NCI-H2171 (cell line): ENCODE measurements at places on chromosomes 6 and 20.

DNA sequence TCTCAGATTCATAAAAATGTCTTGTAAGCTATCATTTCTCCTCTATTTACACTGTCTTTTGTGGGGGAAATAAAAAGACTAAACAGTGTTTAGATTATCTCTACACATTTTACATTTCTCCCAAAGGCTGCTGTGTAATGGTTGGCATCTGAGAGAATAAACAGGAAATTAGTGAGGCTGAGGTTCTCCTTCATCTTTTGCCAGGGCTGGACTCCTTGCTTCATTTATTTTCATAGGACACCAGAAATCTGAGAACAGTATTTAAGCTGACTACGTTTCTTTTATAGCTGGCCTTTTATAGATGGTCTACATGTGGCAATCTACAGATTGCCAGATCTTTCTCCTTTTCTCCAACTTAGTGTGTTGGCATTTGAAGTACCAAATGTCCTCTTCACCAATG lies 41.5 kb downstream of the PLCB4 start:
- no peak for DNase-seq

DNA sequence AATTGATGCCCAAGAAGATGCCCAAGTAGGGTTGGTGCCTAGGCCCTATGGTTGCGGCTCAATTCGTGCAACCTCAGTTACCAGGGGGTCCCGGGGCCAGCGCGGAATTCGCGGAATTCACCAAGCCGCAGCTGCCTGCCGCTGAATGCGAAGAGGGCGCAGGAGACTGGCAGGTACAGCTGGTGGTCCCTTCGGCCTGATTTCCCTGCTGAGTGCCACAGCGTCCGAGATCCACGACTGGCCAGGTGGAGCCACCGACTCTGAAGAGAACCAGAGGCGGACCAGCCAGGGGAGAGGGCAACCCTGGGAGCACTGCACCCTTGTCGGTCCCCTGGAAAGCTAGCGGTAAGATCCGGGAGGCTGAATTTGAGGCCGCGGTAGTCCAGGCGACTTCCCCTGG lies 6.8 kb upstream of the TFAP2D start:
- DNase-seq = no peak

DNA sequence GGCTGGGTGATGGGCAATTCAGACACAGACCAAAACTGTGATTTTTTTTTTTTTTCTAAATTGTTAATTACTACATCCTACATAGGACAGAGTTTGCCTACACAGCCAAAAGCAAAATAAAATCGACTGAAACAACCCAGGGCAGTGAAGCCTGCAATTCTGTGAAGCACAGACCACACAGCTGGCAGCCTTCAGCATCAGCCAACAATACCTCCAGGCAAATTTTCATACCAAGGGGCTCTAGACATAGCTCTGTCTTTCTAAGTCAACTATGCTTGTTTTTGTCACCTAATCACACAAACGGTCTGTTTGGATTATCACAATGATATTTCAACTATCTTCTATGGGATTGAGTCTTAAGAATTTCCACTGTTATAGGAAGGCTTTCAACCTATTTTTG lies 17.6 kb downstream of the RMND1 start:
- no peak for DNase-seq

GRCh38 chr6:32151863-32152768 lies at the start of gene PRRT1:
TSS of gene PRRT1 (minus strand) at chr6:32151939. CDS start at chr6:32151827, 112 bp downstream.
- DNase-seq = no peak

DNA sequence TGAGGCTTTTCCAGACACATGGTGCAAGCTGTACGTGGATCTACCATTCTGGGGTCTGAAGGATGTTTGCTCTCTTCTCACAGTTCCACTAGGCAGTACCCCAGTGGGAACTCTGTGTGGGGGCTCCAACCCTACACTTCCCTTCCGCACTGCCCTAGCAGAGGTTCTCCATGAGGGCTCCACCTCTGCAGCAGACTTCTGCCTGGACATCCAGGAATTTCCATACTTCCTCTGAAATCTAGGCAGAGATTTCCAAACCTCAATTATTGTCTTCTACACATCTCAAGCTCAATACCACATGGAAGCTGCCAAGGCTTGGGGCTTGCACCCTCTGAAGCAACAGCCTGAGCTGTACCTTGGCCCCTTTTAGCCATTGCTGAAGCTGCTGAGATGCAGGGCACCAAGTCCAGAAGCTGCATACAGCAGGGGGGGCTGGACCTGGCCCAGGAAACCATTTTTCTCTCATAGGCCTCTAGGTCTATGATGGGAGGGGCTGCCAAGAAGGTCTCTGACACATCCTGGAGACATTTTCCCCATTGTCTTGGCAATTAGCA lies 11.6 kb downstream of the PDSS2 start:
- no peak for DNase-seq

- no peak for DNase-seq
These were observed 622.6 kb upstream of the PTCHD4 start for GRCh38 chr6:48733581-48733980.

GRCh38 chr6:148873868-148874267 lies 127.0 kb downstream of the UST start:
- peak; percentile 10 for DNase-seq

GRCh38 chr6:151012321-151013294 lies 147.1 kb downstream of the MTHFD1L start:
- no peak for DNase-seq

DNA sequence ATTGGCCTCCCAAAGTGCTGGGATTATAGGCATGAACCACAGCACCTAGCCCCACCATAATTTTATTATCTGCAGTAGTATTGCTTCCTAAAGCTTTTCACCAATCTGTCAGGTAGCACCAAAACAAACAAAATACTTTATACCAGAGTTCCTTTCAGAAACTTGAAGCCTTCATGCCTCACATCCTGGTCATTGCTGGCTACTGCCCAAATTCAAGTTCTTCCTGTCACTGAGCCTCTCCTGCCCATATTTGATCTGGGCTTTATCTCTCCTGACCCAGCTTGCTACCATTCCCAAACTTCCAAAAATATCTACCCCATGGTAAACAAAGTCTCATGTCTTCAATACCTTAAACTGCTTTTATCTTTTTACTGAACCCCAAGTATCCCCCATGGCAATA lies 34.9 kb upstream of the DST start:
- DNase-seq = no peak

DNA sequence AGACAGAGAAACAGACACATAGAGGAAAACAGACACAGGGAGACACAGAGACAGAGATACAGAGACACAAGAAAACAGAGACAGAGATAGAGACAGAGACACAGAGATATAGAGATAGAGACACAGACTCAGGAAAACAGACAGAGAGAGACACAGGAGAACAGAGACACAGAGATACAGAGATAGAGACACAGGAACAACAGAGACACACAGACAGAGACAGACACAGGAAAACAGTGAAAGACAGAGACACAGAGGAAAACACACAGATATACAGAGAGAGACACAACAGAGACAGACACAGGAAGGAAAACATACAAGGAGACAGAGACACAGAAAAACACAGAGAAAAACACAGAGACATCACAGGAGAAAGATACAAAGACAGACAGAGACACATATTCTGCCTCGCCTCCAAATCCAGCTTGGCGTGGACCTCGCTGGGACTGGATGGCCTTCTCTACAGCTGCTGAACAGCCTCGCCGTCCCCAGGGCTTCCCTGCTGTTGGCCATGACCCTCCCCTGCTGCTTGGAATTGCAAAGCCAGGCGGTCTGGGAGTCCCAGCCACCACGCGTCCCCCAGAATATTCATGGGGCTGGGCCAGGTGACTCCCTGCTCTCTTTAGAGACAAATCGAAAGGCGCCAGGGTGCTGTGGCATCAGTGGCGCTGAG lies 36.8 kb downstream of the NTSR1 start:
- no peak for DNase-seq

DNA sequence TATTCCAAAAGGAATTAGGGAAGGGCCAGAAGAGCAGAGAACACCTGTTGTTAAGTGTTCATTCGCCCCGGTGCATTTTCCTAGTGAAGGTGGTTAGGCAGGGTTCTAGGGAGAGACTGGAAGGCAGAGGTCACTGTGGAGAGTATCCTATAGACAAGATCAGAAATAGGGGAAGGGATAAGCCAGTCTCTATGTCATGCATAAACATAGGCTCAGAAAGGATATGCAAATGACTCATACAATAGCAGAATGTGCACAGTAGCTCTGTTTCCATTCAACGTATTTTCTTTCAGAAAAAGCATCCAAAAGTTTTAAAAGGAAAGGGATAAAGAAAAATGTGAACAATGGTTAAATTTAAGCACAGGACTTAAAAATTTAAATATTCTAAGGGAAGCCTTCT lies 47.4 kb downstream of the BMP6 start:
- no peak for DNase-seq

DNA sequence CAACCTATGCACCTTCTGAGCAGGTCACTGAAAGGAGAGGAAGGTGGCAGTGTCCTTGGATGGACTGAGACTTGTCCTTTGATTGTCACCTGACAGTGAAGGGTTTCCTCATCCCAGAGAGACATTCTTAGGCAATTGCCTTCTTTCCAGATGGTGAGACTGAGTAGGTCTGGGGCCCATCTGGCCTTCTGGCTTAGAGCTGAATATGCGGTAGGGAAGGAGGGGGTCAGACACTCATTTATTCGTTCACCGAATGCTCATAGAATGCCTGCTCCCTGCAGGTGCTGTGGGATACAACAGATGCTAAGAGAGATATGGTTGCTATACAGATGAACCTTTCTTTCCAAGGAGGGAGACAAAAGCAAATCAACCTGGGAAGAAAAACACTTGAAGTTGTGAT lies 76.8 kb downstream of the BMP6 start:
- DNase-seq = peak; percentile 83

GRCh38 chr6:164035900-164036485 lies 621.5 kb downstream of the QKI start:
- DNase-seq = no peak

GRCh38 chr20:3613821-3614440 lies 49.3 kb downstream of the GFRA4 start:
- no peak for DNase-seq

- DNase-seq = no peak
These were observed 197.8 kb downstream of the OGFRL1 start for GRCh38 chr6:71486461-71486860.

DNA sequence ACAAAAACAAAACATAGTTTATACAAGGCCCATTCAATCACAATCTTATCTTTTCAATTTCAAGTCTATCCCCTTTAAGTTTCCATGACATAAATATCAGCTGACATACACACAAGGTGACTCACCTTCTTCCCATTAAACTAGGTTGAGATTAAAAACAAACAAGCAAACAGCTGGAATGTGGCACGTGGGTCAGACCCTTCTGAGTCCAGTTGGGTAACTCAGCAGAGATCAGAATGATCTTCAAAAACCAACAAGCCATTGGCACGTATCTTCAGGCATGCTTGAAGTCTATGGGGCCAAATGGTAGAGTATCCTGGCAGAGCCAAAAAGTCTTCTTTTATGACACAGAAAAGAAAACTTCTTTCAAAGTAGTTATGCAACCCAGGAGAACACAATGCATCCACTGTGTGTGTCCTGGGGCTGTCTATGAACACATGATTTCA lies 603.5 kb upstream of the CITED2 start:
- no peak for DNase-seq

DNA sequence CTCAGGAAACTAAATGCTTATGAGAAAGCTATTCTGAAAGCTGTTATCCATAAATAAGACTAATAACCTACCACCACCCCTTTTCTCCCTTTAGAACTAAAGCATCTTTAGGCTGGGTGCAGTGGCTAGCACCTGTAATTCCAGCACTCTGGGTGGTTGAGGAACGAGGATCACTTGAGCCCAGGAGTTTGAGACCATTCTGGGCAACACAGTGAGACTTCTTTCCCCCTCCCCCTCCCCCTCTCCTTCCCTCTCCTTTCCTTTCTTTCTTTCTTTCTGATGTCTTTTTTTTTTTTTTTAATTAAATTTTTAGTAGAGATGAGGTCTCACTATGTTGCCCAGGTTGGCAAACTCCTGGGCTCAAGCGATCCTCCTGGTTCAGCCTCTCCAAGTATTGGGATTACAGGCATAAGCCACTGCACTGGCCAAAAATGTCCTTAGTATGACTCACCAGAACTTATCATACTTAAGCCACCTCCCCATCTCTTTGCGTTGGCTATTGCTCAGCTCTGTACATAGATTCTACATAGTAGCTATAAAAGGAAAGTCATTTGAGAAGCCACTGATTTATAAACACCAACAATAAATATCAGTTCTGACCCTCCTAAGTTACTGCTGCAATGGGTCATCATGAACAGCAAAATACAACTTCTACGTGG lies 54.8 kb upstream of the SPDEF start:
- DNase-seq = no peak

- no peak for DNase-seq
These were observed 14.5 kb upstream of the BCAS1 start for GRCh38 chr20:54084727-54085388.

DNA sequence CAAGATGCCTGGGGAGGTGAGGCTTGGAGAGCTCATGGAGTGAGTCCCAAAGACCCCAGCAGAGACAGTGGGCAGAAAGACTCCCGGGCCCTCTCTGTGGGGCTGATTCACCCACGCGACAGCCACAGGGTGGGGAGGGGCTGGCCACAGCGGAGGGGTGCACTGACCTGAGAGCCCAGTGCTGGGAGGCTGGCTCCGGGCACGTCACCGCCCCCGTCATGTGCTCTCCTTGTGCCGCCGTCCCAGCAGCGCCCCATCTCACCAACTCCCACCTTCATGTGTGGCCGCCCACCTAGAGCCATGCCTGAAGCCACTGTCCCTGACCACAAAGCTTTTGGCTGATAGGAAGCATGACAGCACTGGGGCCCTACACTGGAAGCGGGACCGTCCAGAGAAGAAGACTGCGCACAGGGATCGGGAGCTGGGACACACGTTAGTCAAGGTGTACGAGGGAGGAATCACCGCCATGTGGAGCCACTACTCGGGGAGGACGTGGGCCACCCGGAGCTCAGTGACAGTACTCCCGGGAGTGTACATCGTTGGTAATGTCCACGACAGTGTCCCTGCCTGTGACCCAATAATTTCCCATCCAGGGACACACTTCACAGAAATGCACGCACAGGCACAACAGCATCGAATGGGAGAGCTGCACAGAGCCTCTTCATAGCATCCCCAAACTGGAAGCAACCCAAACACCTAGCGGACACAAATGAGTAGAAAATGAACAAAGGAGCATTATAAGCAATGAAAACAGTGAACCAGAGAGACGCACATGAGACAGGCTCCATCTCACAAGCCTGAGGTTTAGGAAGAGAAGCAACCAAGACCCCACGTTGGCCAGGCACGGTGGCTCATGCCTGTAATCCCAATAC lies 28.4 kb upstream of the FOXC1 start:
- no peak for DNase-seq

- no peak for DNase-seq
These were observed 9.4 kb downstream of the SNX5 start for GRCh38 chr20:17959257-17959627.

DNA sequence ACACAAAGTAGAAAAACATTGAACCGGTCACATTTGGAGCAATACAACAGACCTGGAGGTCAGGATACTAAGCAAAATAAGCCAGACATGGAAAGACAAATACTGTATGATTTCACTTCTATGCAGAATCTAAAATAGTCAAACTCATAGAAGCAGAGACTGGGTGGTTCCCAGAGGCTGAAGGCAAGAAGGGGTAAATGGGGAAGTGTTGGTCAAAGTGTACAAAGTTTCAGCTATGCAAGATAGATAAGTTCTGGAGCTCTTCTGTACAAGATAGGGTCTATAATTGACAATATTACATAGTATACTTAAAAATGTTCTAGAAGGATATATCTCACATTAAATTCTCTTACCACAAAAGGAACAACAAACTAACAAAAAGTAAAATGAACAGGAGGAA lies 70.3 kb downstream of the TMEM244 start:
- DNase-seq = no peak
